T-helper 1 cell treated with Interleukin-12 subunit alpha and Interleukin-12 subunit beta and Interleukin-4 antibody, amounts not matched to agents 30 ng/mL and 1 ng/mL, for 36 hours (primary cell): ENCODE measurements at places on chromosomes 2 and 18. TPM values are rescaled to one million over a fixed set of nuclear protein-coding genes. Genes with fewer than 3 reads are reported as not detected.

The CTLA4 gene
- total RNA-seq: 49.2 and 51.3 TPM in 2 replicates

The PDE11A gene
- total RNA-seq: not detected in 2 replicates

The ZNF892 gene
- 3.2 and 3.9 TPM in 2 replicates for total RNA-seq

The FHL2 gene
- 4.8 and 5.7 TPM in 2 replicates for total RNA-seq

The DHRS9 gene
- 0.12 TPM in 1 of 2 replicates, not detected in the other for total RNA-seq

The DYNAP gene
- not detected in 2 replicates for total RNA-seq

The FOXD4L1 gene
- 0.10 and 0.24 TPM in 2 replicates for total RNA-seq

The POTEJ gene
- total RNA-seq: not detected in 2 replicates

The TRAF3IP1 gene
- 7.8 and 10.8 TPM in 2 replicates for total RNA-seq

The POTEC gene
- not detected in 2 replicates for total RNA-seq

The HEATR5B gene
- total RNA-seq: 21.1 and 22.8 TPM in 2 replicates

The AOX1 gene
- 0.32 and 0.34 TPM in 2 replicates for total RNA-seq

The CCDC148 gene
- total RNA-seq: not detected in 2 replicates

The EDAR gene
- total RNA-seq: 0.07 and 0.22 TPM in 2 replicates

The MYCN gene
- not detected in 2 replicates for total RNA-seq

The AQP4 gene
- total RNA-seq: not detected in 2 replicates

The C2orf78 gene
- not detected in 2 replicates for total RNA-seq

The LBX2 gene
- total RNA-seq: 0.42 and 0.98 TPM in 2 replicates

The FSHR gene
- not detected in 2 replicates for total RNA-seq

The YES1 gene
- total RNA-seq: 11.2 and 12.8 TPM in 2 replicates

The ADD2 gene
- total RNA-seq: 15.0 and 16.8 TPM in 2 replicates

The STON1 gene
- 1.5 and 1.6 TPM in 2 replicates for total RNA-seq

The ADAM23 gene
- 0.10 TPM in 1 of 2 replicates, not detected in the other for total RNA-seq

The VWC2L gene
- not detected in 2 replicates for total RNA-seq

The RAD51AP2 gene
- total RNA-seq: not detected in 2 replicates

The CAPN14 gene
- total RNA-seq: 0.44 and 0.68 TPM in 2 replicates

The HOXD8 gene
- not detected in 2 replicates for total RNA-seq
